ENCODE measurements at places on chromosomes 5 and 9.
A peak's percentile ranks its signal among the peaks of the same experiment; 100 is the strongest.

DNA sequence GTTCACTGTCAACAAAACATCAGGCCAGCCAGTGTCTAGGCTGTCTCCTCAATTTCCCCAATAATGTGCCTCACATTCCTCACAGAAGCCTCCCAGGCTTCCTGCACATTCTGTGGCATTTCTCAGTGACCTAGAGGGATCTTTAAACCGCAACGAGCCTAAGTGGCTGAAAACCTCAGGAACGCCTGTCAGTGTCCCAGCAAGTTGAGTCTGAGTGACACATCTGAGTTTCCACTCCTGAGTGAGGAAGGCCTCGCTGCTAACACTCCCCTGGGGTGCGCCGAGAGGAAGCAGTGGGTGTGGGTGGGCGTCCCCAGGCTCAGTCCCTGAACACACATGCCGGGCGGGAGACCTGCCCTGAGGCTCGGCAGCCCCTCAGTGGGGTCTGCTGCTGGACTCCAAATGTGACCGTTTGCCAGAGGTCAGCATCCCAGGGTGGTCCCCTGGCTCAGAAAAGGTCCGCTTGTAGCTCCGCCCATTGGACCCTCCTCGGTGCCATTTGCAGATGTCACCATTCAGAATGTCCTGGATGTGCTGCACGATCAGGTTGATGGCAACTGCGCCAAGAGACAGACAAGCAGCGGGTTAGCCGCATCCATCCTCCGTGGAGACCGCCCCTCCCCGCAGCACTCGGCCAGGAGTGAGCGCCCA is 6.3 kb downstream of the UCK1 start:
- no peak for DNase-seq

- no peak for DNase-seq
Observed at GRCh38 chr5:128349044-128349858, 188.8 kb downstream of the FBN2 start.

GRCh38 chr9:120289098-120289497 is 290.9 kb downstream of the CDK5RAP2 start:
- no peak for DNase-seq

DNA sequence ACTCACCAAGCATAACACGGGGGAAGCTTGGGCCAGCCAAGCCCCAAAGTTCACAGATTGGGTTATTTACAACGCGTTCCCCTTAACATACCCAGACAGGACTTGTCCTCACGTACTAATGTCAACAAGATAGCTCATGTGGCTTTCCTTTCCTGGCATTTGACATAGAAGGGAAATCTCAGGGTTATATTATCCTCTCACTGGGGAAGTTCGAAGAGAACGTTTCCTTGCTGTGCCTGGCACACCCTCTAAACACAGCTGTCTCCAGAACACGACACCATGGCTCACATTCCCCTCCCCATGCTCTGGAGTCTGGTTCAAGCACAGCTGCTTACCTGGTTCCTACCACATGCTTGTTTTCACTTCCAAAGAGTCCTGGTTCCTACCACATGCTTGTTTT is 46.8 kb upstream of the OTULINL start:
- DNase-seq, result no peak

- DNase-seq, result no peak
Observed at GRCh38 chr9:74663439-74663838, 166.3 kb downstream of the RORB start.

DNA sequence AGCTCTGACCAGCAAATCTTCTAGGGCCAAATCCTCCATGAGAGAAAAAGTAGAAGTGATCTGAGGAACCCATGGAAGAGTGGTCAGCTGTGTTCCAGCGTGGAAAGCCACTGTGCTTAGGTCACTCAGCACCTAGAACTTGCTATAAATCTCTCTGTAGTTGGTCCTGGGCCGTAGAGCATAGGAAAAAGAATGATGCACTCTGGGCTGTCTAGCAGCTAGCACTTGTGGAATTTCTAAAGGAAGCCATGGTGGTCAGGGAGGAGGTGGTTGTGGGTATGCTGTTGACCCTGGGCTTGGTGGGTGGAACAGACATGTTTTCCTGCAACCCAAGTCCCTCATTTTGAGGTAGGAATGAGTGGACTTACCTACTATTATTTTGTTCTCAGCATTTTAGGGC is 48.1 kb downstream of the GGTA1 start:
- no peak for DNase-seq

DNA sequence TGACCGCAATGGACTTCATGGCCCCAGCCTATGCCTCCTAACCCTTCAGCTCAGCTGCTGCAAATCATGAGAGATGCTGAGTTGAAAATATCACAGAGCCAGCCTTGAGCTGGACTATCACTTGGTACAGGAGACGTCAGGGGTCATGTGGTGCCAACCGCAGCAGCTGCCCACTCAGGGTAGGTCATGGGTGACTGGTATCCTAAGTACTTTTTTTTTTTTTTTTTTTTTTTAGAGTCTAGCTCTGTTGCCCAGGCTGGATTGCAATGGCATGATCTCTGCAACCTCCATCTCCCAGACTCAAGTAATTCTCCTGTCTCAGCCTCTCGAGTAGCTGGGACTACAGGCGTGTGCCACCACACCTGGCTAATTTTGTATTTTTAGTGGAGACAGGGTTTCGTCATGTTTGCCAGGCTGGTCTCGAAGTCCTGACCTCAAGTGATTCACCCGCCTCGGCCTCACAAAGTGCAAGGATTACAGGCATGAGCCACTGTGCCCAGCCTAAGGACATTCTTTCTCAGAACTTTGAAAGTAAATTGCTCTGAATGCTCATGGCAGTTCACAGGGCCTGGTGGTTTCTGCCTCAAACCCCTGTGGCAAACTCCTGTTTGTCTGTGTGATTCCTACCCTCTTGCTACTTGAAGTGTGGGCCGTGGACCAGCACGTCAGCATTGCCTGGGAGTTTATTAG is 21.3 kb downstream of the WWC1 start:
- DNase-seq, result no peak

GRCh38 chr5:151233616-151234085 is 9.8 kb upstream of the CCDC69 start:
- no peak for DNase-seq

- DNase-seq, result no peak
Observed at GRCh38 chr9:93123561-93124283, 10.3 kb downstream of the NINJ1 start.

GRCh38 chr9:87714819-87715218 is 11.1 kb upstream of the CTSL start:
- peak; percentile 92 for DNase-seq

- DNase-seq, result no peak
Observed at GRCh38 chr5:147169399-147169798, 65.4 kb upstream of the STK32A start.

DNA sequence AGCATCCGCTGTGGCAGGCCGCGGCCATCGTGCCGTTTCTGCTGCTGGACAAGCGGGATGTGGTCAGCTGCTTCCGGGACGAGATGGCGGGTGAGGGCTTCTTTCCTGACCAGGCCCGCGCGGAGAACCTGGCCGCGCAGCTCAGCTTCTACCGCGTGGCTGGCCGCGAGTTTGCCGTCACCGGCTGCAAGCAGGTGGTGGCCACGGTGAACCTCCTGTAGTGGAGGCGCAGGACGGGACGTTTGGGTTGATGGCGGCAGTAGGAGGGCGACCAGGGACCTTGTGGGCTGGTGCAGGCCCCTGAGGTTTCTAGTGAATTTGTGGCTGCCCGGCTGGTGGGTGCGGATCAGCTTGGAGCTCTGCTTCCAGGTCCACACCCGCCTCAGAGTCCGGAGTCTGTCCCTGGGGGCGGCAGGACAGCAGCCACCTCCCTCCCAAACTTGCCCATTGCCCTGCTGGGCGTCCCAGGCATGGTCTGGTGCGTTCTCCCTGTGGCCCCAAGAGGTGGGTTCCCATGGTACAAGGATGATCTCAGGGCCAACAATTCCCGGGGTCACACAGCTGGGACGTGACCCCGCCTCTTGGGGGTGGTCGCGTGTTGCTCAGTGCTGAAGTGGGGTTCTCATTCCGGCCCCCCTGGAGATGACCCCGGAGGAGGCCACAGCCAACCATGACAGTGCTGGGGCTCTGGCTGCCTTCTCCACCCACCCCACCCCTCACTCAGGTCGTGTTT is 2.4 kb downstream of the TOR4A start:
- DNase-seq, result no peak

DNA sequence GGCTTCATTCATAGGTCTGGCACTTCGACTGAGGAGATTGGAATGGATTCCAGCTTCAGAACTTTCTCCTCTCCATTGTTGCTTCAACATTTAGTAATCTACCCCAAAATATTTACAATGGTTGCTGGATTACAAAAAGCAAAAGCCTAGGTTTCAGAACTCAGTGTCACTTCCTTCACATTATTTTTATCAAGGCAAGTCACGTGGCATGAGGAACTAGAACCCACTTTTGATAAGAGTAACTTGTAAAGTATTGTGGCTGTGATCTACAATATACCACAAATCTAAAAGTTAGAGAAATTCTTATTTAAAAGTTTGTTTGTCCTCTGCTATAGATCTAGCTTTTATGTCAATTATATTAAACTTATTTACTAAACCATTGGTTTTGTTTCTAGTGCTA is 39.7 kb upstream of the ANKDD1B start:
- DNase-seq, result peak; percentile 33

DNA sequence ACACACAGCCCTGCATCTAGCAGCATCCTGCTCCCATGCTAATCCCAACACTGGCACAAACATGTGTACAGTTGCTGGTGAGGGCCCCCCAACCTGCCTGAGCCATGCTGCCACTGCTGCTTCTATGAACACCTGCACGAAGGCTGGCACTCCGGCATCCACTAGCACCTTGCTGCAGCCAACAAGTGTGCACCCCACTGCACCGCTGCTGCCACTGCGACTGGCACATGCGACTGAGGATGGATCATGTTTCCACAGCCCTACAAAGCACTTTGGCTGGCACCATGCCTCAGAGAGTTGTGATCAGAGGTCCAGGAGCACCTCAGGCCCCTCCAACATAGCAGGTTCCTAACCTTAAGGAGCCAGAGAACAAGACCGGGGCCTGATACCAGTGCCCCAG is 7.8 kb upstream of the PDCD1LG2 start:
- DNase-seq, result no peak

DNA sequence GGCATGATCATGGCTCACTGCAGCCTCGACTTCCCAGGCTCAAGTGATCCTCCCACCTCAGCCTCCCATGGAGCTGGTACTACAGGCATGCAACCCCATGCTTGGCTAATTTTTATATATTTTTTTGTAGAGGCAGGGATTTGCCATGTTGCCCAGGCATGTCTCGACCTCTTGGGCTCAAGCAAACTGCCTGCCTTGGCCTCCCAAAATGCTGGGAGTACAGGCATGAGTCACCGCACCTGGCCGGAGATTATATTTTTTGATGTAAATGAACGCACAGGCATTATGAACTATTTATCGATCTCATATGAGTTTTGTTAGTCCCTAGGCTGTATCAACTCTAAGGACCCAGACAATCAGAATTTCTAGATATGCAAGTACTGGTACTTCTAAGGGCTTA is 25.5 kb upstream of the CEP120 start:
- no peak for DNase-seq

DNA sequence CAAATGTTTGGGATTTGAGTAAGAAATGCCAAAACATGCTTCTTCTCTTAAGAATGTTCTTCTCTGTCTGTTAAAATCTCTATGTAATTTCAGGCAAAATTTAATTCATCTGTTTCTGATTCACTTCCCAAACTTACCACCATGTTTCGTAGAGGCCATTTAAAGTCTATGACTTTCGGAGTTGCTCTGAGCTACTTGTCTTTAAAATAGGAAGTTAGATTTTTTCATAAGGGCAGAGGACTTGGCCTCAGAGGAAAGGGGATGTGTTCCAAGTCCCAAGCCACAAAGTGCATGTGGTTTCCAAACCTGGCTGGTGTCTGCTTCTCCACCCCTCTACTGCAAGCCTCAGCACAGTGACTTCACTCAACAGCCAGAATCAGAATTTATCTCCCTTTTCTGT is 111.3 kb upstream of the ADRA1B start:
- no peak for DNase-seq

DNA sequence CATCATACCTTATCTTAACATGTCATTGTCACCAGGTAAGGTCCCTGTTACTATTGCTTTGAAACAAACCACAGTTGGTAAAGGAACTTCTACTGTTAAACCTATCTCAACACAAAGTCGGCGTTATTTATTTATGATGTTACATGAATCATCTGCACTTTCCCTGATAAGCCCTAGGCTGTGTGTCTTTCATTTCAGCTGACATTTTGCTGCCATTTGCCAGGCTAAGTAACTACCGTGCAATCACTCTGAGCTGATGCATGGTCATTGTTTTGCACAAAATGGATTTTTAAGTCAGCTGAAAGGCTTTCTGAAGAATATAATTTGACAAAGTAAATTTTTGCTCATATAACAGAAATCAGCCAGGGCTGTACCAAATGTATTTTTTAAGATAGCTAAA is 546.5 kb downstream of the ZNF608 start:
- DNase-seq, result no peak

- no peak for DNase-seq
Observed at GRCh38 chr9:114539701-114540380, 34.6 kb upstream of the WHRN start.

GRCh38 chr5:135032999-135033861 is 798 bp downstream of the PITX1 start:
- peak; percentile 37 for DNase-seq

GRCh38 chr9:78871452-78872331 is 574.8 kb downstream of the PSAT1 start:
- no peak for DNase-seq

- DNase-seq, result no peak
Observed at GRCh38 chr5:133265257-133265656, 213.4 kb downstream of the HSPA4 start.

GRCh38 chr5:177997319-177997670 is 1.3 kb upstream of the PROP1 start:
- no peak for DNase-seq

DNA sequence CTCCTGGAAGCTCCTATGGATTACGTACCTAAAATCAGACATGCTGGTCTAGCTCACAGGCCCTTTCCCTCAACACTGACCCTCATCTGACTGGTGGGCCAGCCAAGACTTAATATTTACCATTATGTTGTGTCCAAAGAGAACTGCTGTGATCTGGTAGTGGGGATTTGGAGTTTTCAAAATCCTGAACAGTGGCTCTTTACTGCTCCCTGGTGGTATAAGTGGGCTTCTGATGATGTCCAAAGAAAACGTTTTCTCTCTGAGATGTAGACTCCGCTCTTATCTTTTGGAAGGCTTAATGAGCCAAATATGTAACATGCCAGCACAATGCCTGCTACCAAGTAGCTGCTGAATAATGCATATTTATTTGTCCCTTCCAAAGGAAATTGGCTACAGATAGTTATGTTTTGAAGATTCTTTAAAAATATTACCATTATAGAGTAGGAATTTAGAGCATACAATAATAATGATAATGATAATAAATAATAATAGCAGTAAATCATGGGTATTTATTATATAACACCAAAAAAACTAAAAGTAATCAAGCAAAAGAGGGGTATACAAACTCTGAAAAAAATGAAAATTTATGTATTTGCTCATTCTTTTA is 406.6 kb upstream of the TNC start:
- peak; percentile 46 for DNase-seq

- no peak for DNase-seq
Observed at GRCh38 chr5:174514325-174514724, 210.1 kb upstream of the MSX2 start.

DNA sequence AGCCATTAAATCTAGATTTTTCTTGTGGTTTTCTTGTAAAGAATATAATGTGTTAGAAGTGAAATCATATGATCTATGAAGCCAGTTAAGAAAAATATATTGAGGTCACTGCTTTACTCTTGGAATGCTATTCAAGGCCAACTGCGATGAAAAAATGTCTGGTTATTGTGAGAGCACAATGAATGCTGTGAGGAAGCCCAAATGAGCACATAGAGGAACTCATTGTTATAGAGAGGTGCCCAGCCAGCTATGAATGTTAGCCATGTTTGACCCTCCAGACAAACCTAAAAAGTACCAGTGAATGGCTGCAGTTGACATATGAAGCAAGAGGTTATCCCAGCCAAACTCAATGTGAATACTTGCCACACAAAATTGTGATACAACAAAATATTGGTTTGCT is 359.8 kb upstream of the FAM174A start:
- no peak for DNase-seq
